ENCODE measurements at places on chromosomes 2 and 18.

- no peak for DNase-seq
These were observed 9.4 kb downstream of the RNU2-63P start for GRCh38 chr2:88006912-88007439.

DNA sequence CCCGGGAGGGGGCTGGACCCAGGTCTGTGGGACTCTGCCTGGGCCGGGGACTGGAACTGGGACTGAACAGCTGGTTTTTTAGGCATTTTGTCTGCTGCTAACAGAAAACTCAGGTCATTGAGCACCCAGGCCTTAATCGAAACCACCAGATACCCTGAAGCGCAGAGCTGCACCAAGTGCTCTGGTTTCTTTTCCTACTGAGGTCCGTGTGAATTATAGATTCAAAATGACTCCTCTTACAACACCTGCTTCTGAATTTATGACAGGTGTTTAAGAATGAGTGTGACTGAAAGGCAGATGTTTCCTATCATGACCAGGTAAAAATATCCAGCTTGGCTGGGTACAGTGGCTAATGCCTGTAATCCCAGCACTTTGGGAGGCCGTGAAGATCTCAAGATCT lies 47.8 kb downstream of the TRAPPC12 start:
- DNase-seq, result no peak

- no peak for DNase-seq
These were observed 1614.4 kb upstream of the DDX18 start for GRCh38 chr2:116200086-116200485.

DNA sequence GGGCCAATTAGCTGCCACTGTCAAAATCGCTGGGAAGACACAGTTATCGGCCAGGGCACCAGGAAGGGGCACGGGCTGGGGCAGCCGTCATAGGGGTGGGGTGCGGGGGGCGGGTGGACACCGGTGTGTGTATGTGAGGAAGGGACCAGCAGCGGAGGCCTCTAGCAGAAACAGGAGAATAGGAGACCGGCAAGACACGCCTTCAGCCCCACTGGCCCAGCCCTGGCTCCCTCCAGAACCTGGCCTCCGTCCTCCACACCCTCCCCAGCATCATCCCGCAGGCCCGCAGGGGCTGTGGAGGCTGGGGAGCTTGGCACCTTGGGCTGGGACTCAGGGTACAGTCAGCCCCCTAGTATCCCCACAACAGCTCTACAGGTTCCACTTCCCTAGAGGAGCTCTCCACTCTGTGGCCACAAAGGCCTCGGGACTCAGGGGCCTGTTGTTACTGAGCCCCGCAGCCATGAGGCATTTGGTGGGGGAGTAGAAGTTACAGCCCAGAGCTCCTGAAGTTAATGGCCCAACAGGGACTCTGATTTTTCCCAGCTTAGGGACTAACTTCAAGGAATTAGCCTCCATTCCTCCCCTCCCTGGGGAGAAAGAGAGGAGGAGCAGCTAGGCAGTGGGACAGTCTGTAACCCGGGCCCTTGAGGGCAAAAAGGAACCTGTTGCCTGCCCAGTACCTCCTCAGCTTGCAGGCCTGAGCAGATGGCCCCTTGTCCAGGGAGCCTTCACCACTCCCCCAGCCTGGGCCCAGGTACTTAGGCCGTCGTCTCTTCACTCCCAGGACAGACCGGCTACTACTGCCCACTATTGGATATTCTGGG lies 19.9 kb downstream of the SH2D6 start:
- no peak for DNase-seq

DNA sequence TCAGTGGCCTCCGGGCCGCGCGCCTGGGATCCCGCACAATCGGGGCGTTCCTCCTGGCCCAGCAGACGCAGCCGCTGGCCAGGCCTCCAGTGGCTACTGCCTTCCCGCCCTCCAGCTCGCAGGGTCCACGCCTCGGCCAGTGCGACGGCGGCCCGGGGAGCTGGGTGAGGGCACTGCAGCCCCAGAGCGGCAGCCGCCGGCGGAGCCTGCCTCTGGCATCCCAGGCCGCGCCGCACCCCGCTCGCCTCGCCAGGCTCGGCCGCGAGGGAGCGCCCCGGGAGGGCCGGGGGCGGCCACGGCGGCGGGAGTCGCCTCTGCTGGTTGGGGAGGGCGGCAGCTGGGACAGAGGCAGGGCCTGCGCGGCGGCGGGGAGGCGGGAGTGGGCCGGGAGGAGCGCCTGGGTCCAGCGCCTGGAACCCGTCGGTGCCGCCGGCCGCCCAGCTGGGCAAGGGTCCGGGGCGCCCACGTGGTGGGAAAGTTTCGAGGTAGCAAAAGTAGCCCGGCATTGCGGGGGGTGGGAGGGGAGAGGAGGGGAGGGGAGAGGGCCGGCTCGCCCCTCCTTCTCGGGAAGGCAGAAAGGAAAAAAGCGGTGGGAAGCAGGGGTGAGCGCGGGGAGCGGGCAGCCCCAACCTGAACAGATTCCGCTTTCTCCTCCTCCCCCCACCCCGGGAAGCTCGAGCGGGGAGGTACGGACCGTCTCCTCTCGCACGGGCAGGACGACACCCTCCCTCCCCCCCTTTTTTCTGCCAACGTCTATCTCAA lies 1.5 kb upstream of the INHBB start:
- no peak for DNase-seq

GRCh38 chr18:32355896-32356295 lies 114.8 kb downstream of the GAREM1 start:
- DNase-seq, result peak; percentile 37

GRCh38 chr18:2918761-2919550 lies 72.2 kb downstream of the EMILIN2 start:
- no peak for DNase-seq

- DNase-seq, result no peak
These were observed 615 bp upstream of the CCNT2 start for GRCh38 chr2:134917888-134918525.

- DNase-seq, result no peak
These were observed 29.7 kb downstream of the CARF start for GRCh38 chr2:202941771-202942170.

DNA sequence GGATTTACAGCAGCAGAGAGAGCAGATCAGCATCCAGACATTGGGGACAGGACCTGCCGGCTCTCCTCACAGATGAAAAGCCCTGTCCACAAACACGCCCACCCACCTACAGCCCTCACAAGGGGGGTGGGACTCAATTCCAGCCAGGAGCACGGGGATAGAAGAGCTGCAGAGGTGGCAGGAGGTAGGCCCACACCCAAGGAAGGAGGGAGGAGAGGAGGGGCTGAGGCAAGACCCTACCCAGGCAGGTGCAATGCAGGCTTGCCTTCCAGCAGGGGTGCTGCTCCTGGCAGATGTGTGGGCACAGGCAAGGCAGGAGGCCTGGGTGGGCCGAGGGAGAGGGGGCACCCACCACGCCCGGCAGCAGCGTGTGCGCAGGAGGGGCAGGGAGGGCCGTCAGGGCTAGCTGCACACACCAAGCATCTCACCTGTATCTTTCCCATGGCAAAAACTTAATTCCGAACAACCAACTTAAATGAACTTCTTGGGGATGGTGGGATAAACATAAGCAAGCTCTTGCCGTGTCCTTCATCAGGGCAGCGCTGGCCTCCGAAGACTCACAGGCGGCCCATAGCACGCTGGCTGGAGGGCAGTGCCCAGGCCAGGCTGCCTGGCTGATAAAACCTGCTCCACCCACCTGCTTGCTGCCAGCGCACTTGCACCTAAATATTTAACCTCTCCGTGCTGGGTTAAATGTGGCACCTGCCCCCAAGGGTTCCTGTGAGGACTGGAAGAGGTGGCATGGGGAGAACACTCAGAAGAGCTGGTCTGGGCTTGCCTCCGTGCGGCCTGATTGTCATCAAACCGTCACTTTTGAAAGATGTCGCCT lies 219.5 kb downstream of the HDAC4 start:
- no peak for DNase-seq

- DNase-seq, result no peak
These were observed 56.1 kb upstream of the CDCA7 start for GRCh38 chr2:173298536-173299097.

GRCh38 chr18:79965119-79965902 lies 868 bp downstream of the HSBP1L1 start:
- DNase-seq, result peak; percentile 42

- DNase-seq, result no peak
These were observed 750 bp downstream of the STRADB start for GRCh38 chr2:201452058-201452921.

DNA sequence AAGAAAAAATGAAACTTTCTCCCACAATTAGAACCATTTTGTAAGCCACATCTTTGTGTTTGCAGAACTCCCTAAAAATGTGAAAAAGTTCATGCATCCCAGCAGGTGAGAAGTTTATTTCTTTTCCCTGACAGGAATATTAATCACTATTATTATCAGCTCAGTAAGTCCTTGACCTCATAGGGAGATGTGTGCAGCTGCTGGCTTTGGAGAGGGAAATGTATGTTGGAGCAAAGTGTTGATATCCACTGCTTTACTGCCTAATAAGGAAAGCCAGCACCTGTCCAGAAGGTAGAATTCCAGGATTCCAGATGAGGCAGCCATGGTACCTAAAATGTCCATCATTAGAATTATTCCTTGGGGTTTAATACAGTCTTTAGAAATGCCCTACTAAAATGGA lies 35.8 kb upstream of the CCNT2 start:
- no peak for DNase-seq

DNA sequence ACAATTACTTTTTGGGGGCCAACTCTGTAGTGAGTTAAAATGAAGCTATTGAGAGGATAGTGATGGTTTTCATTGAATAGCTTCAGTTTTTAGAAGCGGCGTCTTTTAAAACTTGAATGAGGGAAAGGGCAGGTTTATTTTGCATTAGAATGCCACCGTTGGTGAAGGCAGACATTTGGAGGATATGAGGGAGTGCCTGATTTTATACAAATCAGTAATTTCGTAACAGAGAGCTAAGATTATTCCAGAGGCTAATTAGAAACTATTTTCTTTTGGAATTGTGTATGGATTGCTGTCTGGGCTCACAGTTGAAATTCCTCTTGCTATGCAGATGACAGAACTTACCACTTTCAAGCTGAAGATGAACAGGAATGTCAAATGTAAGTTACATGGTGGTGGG lies 67.6 kb downstream of the ITGB1BP1 start:
- no peak for DNase-seq

DNA sequence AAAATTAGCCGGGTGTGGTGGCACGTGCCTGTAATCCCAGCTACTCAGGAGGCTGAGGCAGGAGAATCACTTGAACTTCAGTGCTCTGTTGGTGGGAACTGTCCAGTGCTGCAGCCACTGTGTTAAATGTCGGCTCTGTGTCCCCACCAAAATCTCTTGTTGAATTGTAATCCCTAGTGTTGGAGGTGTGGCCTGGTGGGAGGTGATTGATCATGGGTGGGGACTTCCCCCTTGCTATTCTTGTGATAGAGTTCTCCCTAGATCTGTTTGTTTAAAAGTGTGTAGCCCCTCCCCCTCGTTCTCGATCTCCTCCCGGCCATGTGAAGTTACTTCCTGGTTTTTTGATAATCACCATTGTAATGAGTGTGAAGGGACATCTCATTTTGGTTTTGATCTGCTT lies 9.8 kb upstream of the RPL31 start:
- no peak for DNase-seq

DNA sequence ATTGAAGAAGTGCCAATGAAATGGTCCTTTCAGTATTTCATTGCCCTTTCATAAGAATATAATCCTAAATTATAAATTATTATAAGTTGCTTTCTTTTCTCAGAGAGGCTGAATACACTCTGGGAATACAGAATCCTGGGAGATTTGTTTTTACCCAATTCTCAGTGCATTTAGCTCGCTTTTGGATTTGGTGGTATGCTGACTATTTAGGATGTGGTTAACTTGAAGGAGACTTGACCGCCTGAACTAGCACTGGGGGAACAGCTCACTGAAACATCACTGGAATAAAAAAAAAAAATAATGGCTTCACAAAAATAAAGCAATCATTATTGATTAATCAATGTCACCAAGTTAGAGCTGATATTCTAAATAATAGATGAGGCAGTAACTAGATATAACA lies 10.2 kb downstream of the TNFAIP6 start:
- DNase-seq, result no peak

All from fibroblast of skin of left quadriceps (primary cell).